Nucleus accumbens (tissue), 56 donors: ENCODE measurements at places on chromosomes 3 and 15.

- no peak for DNase-seq
These were observed 177.8 kb downstream of the KLF13 start for GRCh38 chr15:31504462-31504839.

GRCh38 chr3:53190659-53191058 is 29.6 kb downstream of the PRKCD start:
- no peak for DNase-seq

GRCh38 chr15:71743861-71744382 is 66.4 kb upstream of the NR2E3 start:
- DNase-seq: peak; percentile 14

GRCh38 chr15:40100947-40101905 is 7.5 kb downstream of the BMF start:
- DNase-seq: no peak

DNA sequence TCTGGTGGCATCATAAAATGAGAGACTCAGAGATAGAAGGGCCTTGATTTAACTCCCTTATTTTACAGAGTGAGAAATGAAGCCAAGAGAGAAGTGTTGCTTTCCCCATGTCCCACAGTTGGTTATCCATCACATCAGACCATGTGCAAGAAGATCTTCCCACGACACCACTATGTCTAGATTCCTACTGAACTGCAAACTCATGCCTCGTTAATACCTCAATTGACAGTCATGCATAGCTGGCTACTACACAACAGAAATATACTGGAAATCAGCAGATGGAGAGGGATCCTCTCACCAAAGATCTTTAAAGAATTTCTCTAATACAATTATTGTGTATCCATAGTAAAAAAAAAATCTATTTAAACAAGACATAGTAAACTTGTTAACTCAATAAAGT is 33.3 kb downstream of the PEAK1 start:
- no peak for DNase-seq

- no peak for DNase-seq
These were observed 28.3 kb downstream of the LRIG1 start for GRCh38 chr3:66472313-66473134.

DNA sequence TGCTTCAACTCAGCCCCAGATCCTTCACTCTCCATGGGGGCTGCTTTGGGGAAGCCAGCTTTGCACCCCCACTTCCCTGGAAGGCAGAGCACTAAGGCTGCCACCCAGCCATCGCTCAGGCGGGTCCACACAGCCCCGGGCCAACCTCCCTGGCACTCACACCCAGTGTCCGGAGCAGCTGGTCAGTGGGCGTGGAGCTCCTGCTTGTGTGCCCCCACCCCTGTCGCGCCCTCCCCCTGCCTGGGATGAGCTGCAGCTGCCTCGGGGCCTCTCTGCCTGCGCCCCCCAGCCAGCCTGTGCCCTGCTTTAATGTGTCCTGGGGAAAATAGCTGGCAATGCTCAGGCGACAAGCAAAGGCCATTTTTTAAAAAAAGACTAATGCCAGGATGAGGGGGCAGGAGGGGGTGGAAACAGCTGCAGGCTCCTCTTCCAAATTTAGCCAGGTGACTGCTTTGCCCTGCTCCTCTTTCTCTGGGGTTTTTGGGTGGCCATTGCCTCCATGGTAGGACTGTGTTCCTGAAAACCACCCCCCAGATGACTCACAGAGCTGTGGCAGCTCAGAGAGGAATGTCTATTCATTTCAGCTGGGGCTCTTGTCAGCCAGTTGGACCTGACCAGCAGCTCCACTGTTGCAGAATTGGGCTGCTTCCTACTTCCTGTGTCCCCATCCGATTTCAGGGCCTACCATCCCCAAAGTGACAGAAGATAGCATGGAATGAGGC is 65.0 kb downstream of the CEMIP start:
- no peak for DNase-seq

DNA sequence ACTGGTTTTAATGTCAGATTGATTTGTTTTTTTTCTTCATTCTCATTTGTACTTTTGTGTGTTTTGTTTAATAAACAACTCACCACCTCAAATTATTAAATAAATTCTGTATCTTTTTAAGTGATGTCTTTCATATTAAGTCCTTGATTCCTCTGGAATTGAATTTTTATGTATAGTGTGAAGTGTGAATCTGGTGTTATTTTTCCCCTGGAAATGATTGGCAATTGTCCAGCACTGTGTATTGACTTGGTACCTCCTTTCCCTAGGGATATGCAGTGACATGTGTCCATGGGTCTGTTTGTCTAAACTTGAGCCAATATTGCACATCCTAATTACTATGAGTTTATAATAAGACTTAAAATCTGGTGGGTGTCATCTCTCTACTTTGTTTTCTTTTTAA is 2.1 kb downstream of the RNU5B-1 start:
- DNase-seq: no peak

- DNase-seq: no peak
These were observed 6.9 kb upstream of the PLSCR2 start for GRCh38 chr3:146476094-146476740.

- no peak for DNase-seq
These were observed 83.1 kb upstream of the CCDC54 start for GRCh38 chr3:107294117-107294516.

- DNase-seq: no peak
These were observed 16.0 kb downstream of the DZIP3 start for GRCh38 chr3:108605491-108605890.

- DNase-seq: no peak
These were observed 1010.6 kb downstream of the ROBO2 start for GRCh38 chr3:78050276-78051065.

DNA sequence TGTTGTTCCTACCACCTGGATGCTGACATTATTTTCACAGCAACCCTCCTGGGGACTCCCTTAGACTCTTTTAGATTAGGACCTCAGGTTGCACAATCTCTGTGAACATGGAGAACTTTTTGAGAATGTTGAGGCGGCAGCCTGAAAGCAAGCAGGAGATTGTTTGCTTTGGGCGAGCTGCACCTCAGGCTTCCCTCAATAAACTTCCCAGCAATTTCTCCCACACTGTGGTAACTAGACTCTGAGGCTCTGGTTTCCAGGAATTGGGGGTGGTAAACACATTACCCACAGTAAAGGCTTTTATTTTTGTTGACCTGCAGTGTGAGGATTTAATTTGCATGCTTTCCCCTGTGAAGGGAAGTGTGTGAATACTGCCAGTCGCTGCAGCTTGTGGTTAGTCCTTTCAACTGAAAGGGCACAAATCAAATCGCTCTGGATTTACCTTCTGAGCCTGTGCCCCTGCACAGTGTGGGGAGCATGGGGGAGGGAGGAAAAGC is 35.2 kb upstream of the SIAH2 start:
- DNase-seq: no peak

DNA sequence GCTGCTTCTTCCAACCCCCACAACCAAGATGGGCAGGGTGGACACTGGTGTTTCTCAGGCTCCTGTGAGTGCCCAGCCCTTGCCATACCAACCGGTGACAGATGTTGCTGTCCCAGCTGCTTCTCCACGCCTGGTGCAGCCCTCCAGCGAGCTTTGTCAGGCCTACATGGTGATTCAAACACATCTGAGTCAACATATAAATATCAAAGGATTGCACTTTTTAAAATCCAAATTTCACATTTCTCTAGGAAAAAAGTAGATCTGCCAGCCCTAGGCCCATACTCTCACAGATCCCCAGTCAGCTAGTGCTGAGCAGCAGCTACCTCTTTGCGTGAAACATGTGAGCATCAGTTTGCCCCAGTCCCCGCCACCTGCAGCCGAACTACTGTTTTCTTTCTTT is 52.7 kb downstream of the RPN1 start:
- DNase-seq: no peak

DNA sequence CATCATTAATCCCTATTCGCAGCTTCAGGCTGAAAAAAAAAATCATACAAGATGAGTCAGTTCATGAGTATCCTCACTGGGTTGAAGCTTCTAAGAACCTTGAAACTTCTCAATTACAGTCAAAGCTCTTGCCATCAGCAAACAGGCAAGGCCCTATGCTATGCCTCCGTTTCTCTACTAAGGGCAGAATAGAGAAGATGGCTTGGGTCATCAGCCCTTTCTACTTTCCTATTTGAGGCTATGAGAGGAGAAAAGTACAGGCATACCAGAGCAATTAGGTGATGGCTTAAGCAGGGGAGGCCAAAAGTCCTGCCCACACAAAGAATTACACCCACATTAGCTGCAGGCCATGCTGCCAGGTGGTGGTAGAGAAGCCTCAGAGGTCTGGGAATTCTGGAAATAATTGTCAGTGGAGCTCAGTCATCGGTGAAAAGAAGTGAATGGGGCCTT is 89.0 kb downstream of the MRPL46 start:
- no peak for DNase-seq

DNA sequence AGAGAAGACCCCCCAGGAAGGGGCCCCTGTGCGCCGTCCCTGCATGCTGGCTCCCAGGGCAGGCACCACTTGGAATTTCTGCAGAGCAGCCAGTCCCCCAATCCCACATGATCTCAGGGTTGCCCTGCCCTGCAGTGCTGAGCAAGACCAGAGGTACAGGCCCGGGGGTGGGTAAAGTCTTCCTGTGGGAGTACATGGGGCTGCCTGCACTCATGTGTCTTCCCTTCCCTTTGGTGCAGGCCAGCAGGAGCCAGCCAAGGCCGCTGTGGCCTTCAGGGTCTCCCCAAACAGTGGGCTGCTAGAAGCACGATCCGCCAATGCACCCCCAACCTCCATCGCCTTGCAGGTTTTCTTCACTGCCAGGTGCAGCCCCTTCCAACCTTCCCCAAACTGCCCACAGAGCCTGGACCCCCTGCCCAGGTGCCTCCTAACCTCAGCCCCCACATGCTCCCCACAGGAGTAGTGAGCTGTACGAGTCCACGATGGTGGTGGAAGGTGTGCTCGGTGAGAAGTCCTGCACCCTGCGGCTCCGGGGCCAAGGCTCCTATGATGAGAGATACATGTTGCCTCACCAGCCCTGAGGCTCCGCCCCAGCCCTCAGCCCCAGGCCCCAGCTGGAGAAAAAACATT is 15.0 kb downstream of the ACAA1 start:
- no peak for DNase-seq

DNA sequence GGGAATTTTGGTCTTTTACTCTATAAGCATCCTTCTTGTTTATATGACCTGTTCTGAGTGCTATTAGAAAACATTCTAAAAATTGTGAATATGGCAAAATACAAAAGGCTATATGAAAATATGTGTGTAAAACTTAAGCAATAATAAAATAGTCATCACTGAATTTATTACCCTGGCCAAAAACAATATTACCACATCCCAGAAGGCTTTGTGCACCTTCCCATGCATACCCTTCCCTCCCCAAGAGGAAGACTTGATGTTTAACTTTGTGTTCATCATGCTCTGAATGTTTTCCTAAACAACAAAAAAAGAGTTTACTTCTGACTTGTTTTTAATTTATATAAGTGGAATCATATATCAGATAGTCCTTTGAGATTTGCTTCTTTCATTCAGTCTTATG is 155.1 kb upstream of the TNIK start:
- no peak for DNase-seq

DNA sequence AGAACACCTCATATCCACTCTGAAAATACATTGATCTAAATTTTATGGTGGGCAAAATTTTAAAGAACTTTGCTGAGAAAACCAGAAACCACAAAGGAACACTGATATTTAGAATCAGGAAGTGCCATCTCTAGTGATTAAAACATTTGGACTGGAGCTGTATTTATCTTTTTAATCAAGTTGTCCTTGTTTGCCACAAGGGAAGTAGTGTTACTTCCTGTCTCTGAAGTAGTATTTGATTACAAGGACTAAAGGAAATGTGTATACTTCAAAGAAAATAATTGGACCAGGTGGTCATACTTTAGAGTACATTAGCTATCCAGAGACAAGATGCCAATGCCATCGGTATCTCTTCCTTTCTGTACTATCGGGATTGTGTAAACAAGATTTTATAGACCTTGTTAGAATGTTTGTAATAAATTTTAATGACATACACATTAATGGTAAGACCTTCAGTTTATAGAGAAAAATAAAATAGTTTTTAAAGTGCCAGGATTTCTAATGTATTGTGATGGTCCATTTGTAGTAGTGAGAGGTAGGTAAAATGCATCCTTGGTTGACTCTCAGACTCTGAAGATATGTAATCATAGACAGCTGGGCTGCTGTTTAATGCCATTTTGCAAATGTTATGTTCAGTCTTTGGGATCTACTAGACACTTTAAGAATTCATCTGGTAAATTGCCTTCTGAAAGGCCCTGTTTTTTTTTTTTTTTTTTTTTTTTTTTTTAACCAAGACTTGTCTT is 131.9 kb downstream of the B3GALNT1 start:
- no peak for DNase-seq

GRCh38 chr15:69658411-69658945 is 205.9 kb downstream of the RPLP1 start:
- DNase-seq: no peak

DNA sequence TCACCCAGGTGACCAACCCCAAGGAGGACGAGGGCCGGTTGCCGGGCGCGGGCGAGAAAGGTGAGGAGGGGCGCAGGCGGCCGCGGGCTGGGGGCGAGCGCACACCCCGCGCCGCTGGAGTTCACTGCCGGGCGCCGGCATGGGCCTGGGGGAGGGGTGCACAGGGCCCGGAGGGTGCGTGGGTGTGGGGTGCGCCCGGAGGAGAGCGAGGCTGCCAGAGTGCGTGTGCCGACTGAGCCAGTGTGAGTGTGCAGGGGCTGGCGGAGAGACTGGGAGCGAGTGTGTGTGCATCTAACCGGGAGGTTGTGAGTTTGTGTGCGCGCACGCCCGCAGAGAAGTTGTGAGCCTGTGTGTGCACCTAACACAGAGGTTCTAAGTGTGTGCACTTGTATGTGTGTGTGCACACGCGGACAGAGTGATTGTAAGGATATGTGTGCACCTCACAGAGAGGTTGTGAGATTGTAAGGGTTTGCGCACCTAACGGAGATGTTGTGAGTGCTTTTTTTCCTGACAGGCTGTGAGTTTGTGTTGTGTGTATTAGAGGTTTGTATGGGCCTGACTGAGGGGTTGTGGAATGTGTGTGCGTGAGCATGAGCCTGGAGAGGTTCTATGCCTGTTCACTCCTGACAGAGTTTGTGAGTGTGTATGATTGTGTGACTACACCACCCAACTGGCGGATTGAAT is 681 bp downstream of the CTDSPL start:
- no peak for DNase-seq

- no peak for DNase-seq
These were observed 130.2 kb upstream of the CFAP20DC start for GRCh38 chr3:59180006-59180405.

DNA sequence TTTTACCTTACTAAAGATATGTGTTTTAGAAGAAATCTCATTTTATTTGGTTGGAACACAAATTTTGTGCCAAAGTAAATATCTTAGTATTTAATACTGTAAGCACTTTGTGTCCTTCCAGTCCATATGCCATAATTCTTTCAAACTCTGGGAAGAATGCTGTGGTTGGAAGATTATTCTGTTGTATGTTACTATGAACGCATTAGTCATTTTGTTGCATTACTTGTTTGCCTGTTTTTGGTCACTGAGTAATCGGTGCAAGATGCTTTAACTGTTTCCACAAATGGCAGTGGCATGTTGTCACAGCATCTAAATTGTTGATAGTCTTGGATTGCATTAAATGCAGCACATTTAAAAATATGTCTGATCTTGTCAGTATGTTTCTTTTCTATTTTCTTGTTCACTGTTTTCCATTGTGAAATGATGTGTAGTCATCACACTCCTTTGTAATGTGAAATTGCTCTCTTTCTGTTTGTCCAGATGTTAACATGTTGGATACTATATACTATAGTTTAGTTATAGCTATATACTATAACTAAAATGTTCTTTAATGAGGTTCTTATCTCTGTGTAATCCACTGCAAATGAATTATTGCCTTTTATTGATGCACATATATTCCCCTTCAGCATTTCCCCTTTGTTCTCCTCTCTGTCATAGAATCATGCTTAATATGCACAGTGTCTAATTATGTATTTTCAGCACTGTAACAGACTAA is 89.9 kb upstream of the FLNB start:
- DNase-seq: no peak
